ENCODE measurements at places on chromosomes 2 and 18.
A peak's percentile ranks its signal among the peaks of the same experiment; 100 is the strongest.

- no peak for DNase-seq
These were observed 5.6 kb upstream of the RUFY4 start for GRCh38 chr2:218063486-218063885.

GRCh38 chr2:60992985-60993392 is 24.5 kb upstream of the PEX13 start:
- DNase-seq, result peak; percentile 3

DNA sequence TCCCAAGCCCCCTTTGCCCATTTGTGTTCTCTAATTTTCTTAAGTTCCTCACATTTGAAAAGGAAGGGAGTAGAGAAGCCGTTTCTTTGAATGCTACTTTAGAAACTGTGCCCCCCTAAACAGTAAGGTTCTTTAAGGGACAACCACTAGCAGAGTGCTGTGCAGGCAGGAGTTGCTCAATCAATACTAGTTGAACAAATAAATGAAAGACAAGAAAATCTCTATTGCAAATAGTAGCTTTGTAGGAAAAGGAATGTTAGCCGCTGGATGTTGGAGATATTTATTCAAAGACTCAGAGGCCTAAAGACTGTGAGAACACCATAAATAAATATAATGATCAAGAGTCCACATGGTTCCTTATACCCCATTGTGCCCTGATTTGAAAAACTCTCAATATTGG is 119.8 kb upstream of the SMAD7 start:
- no peak for DNase-seq

GRCh38 chr18:77765468-77765867 is 515.8 kb downstream of the GALR1 start:
- no peak for DNase-seq

GRCh38 chr18:13316063-13316462 is 97.5 kb downstream of the LDLRAD4 start:
- no peak for DNase-seq
